Stimulated activated CD4-positive, alpha-beta T cell treated with anti-CD3 and anti-CD28 coated beads, TNF-alpha, amount 100 ng/mL, for 24 hours (primary cell): ENCODE measurements at places on chromosomes 2 and 18.

- DNase-seq: no peak
Measured at GRCh38 chr2:55943466-55943865, 19.9 kb upstream of the EFEMP1 start.

GRCh38 chr2:218993345-218994315 is at the start of gene CRYBA2:
Gene CRYBA2 (minus strand): TSS chr2:218993422. CDS start chr2:218993176, 246 bp downstream.
- DNase-seq: no peak

DNA sequence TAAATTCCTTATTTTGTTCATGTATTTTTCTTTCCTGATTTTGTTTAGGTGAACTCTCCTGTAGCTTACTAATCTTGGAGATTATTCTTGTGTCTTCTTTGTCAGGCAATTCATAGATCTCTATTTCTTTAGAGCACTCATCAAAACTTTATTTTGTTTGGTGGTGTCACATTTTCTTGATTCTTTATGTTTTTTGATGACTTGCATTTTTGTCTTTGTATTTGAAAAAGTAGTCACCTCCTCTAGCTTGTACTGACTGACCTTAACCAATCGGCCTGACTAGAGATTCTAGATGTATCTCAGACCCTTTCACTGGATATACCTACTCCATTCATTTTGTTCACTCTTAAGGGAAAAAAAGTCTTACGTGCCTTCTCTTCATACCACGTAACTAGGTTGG is 986.3 kb upstream of the LRRTM1 start:
- no peak for DNase-seq

- DNase-seq: no peak
Measured at GRCh38 chr2:238866656-238867277, 18.9 kb downstream of the TWIST2 start.

- DNase-seq: no peak
Measured at GRCh38 chr2:227192491-227192890, 28.1 kb downstream of the COL4A3 start.

- DNase-seq: no peak
Measured at GRCh38 chr2:45180779-45181178, 171.5 kb upstream of the SIX2 start.

DNA sequence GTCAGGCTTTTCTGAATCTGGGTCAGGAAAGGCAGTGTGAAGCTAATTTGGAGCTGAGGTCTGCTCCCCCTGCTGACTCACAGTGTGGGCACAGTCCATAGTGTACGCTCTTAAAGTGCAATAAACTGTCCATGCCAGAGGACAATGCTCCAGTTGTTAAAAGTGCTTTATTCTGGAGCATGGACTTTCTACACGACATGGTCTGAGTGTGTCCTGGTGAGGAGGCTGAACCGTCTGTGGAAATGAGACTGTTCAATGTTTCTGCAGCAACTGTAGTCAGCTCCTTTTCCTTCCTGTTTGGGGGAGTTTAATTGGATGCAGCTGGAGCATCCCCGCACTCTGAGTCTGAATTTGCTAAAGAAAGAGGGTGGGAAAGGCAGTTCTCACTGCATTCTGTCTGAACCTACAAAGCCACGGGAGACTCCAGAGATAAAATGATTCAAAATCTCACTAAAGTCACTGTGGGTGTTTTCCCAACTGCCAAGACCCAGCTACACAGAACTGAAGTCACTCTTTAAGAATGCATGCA is 110.2 kb upstream of the TRIB2 start:
- no peak for DNase-seq

DNA sequence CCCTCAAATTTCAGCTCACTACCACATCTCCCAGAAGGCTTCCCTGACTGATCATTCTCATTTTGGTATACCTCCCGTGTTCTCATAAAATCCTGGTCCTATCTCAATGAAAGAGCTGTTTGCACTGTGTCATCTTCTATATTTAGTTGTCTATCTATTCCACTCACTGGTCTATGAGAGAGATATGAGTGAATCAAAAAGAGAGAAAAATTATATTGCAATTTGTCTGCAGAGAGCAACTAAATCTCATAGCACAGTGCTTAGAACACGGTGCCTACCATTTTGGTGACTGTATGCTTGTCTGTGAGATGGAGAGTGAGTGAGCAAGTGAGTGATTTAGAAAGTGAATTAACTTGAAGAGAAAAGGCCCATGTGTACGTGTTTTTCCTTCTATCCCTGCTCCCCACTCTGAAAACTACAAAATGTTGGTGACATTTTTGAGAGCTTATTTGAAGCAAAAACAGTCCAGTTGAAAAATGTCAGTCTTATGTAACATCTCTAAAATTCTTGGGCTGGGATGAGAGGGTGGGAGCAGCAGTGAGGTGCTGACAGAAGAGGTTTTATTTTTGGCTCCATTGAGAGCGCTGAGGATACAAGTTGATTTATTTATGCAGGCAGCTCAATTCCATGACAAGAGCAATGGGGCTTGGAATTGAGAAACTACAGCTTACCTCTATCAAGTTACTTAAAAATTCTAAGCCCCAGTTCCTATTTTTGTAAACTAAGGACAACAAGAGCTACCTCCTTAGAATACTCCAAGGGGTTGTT is 373.5 kb upstream of the CHST9 start:
- no peak for DNase-seq

- no peak for DNase-seq
Measured at GRCh38 chr18:23442958-23443357, 10.1 kb upstream of the RIOK3 start.

DNA sequence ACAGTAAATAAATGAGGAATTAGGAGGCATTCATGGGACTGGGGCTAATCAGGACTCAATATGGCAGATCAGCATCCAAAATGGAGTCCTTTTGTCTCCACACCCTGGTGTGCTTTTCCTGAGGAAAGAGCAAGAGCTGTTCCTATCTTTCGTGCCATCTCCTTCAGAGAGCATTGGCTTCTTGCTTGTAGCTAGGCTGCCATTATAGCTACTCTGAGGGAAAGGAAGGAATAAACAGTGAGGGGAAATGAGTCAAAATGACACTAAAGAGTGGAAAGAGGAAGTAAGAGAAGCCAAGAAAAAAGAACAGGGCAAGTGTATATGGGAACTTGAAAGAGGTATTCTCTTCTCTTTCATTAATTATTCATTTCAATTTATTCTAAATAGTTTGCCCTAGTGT is 8.4 kb upstream of the NMI start:
- DNase-seq: no peak

DNA sequence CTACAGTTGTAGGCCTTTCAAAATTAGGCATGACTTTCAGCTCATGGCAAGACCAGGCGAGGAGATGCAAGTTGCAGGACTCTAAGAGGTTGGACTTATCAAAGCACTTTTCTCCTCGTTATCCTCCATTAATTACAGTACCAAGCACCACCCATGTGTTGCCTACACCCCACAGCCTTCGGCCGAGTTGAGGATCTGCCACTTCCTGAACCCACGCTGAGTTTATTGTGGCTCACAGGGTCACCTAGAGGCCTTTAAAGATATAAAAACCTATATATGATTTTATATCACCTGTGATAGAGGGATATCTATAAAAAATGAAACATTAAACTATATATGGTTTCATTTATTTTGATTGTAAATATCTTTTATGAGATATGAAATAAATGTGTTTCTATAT is 2.6 kb downstream of the UGT1A10 start:
- DNase-seq: no peak

DNA sequence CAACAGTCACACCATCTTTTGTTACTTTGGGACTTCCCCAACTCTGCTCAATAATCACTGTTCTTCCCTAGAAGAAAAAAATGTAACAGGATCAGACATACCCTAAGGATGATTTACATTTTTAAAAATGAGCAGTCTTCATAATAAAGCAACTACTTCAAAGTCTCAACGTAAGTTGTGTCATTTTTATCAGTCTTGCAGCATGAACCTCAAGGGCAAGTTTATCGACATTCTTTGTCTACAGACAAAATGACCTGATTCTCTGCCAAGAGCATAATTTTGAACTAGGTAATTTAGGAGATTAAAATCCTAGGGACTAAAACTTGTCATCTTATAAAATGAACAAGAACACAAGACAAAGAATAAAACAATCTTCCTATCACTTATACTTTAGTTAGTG is 2.3 kb downstream of the HSPD1 start:
- no peak for DNase-seq

GRCh38 chr2:82650038-82650437 is 1809.0 kb downstream of the SUCLG1 start:
- no peak for DNase-seq

- no peak for DNase-seq
Measured at GRCh38 chr2:161481619-161482018, 65.5 kb downstream of the TBR1 start.
